ENCODE measurements at places on chromosomes 7 and 10. TPM values are rescaled to one million over a fixed set of nuclear protein-coding genes. Genes with fewer than 3 reads are reported as not detected.

The TNS3 gene
- 122 TPM for total RNA-seq

The SEMA3E gene
- not detected for total RNA-seq

DNA sequence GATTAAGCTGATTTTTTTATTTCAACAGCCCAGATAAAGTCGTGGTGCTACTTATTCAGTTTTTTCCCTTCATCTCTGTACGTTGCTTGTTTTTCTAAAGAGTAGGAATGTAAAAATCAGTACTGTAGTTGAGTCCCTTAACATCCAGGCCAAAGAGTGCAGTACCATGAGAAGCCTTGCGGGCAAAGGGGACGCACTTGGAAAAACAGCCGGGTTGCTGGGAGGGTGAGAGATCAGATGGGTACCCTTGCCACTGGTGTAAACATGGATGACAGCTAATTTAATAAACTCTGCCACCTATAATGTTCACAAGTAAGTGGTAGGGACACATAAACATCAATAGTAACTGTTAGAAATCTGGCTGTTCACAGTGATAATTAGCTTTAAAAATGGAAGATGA is 175.9 kb downstream of the POU6F2 start:
- DNase-seq, result no peak

GRCh38 chr7:8149222-8149621 is 112.7 kb downstream of the ICA1 start:
- no peak for DNase-seq

GRCh38 chr10:24292304-24293293 is 83.7 kb downstream of the KIAA1217 start:
- no peak for DNase-seq

DNA sequence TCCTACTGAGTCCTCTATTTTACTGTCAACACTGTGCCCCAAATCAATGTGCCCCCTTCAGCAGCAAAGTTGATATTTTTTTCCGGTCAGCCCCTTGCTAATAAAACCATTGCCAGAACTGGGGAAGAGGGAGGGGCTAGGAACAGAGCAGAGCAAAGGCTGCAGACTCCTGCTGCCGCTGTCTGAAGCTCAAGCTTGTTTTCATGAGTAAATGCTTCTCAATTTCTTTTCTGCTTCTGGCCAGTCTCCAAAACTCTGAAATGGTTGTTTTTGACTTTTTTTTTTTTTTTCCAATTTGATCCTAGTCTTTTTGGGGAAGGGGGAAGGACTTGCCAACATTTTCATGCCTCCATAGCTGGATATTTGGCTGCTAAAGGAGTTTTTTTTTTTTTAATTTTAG is 26.7 kb upstream of the PROSER2 start:
- DNase-seq, result no peak

DNA sequence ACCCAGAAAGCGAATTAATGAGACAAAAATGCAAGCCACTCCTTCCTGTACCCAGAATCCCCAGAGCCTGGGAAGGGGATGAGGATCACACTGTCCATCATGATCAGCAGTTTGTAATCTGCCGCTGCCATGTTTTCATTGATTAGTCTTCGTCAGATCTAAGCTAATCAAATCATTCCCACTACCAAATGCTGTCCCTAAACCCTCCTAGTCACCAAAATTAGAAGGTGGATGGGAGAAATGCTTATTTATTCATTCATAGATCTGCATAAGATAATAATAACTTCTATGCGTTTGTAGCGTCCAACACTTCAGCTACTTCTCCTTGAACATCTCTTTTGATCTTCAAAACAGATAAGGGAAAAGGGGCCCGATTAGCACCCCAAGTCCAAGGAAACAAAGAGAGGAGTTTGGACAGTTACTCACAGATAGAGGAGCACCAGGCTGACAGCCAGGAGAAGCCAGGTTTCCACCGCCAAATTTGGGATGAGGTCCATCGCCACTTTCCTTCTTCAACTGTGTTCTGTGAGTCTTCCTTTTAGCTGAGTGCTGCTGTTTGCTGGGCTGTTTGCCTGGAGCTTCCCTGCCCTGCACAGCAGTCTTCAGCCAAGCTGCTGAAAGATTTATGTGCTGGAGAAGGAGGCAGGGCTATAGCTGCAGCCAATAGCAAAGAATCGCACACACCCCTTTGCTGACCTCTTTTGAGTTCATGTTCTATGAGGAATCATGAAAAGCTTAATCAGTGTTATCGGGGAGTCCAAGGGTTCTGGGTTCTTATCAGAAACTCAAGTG is at the start of gene CYP3A5:
Gene CYP3A5, minus strand, starts transcription at position 597 of the 792 bp plus-strand sequence. Its CDS starts 100 bp downstream, at position 497.
- DNase-seq, result no peak

DNA sequence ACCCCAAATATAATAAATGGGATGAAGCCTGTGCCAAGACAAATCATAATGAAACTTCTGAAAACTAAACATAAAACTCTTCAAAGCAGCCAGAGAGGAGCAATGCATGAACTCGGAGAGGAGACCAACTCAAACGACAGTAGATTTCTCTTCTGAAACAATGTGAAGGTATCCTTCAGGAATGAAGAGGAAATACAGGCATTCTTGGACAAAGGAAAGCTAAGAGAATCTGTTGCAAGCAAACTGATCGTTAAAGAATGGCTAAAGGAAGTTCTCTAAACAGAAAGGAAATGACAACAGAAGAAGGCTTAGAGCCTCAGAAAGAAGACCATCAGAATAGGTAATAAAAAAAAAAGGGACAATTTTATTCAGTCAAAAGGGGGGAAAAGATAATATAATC is 6.6 kb downstream of the GNA12 start:
- no peak for DNase-seq
